ENCODE measurements at places on chromosomes 11 and 22.

- DNase-seq: no peak
These were observed 1.1 kb upstream of the DDX6 start for GRCh38 chr11:118791961-118792569.

DNA sequence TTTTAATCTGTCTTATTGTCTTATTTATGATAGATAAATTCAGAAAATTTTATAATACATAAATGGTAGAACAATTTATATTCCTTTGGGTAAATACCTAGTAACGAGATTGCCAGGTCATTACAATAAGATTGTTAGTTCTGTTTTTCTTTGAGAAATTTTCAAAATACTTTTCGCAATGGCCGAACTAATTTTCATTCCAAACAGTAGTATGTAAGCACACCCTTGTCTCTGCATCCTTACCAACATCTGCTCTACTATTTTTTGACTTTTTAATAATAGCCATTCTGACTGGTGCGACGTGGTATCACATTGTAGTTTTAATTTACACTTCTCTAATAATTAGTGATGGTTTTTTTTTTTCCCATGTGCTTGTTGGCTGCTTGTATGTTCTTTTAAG is 351.4 kb upstream of the LUZP2 start:
- DNase-seq: no peak

- no peak for DNase-seq
These were observed 532.8 kb downstream of the OPCML start for GRCh38 chr11:132999516-132999915.

GRCh38 chr22:34972191-34972897 is 93.6 kb upstream of the ISX start:
- no peak for DNase-seq

DNA sequence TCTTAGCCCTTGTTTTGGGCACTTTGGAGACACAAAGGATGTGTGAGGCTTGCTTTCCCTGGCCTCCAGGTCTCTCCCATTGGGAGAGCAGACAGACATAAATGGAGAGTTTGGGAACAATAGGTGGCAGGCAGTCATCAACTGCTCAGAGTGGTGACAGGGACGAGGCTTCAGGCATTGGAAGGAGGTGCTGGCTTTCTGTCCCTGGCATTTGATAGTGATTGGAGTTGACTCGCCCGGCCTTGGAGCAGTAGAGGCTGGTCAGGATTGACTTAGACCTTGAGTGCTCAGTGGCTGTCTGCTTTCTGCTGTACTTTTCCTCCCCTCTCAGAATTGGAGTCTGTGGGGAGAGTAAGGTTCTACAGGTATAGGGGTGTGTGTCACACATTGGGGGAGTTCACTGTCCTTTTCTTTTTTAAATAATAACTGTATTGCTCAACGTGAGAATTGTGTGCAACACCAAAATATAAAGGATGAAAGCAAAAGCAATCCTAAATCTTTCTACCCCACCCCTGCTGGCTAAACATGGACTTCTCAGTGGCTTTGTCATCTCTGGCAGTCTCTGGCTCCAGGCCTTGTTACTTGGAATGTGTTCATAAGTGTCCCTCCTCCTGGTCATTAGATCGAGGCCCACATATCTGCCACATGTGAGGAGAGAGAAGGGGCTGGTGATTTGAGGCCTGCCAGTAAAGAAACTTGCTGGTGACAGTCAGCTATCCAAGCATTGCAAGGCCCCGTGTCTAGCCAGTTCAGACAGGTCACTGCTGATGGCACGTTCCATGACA is 21.1 kb downstream of the SHISA8 start:
- DNase-seq: no peak

GRCh38 chr11:86933891-86934581 is 21.2 kb downstream of the FZD4 start:
- DNase-seq: no peak

DNA sequence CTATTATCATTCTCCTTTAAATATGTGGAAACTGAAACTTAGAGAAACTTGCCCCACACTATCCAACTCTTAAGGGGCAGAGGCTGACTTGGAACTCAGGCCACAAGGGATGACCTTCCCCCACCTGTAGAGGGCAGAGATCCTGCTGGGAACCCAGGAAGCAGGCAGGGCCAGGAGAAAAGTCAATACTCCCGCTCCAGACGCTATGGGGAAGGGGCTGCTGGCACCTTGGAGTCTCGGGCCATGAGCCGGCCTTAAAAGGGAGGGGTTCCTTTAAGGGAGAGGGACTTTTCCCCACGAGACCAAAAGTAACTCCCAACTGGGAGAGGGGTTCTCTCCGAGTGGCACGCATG is 620 bp upstream of the ANO5 start:
- no peak for DNase-seq

DNA sequence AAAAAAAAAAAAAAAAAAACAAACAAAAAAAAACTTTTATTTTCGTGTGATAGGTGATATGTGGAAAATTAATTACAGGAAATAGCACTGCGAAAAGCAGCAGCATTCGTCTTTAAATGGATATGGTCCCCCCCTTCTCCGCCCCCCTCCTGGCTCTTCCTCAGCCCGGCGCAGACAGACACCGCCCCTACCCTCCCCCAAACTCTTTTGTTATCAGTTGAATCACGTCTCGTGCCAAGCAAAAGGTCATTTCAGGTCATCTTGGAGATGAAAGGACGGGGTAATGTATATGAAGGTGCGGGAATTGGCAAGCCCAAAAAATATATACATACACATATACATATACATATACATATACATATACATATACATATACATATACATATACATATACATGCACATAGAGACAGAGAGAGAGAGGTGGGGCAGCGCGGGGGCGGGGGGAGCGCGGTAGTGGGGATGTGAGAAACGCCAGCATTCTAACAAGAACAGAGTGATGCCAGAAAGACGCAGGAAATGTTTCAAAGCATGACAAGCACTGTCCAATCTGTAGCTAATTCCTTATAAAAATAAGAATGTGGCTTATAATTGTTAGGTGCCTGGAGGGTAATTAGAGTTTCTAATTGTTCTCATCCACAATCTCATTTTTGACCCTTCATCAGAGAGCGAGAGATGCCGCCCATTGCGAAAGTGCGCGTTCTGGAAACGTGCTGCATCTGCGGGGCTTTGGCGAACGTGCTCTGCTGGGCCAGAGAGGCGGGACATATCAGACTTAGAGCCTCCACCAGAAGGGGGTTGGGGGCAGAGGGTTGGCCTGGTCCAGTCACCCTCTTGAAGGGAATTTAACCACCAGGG is 214.5 kb upstream of the UBASH3B start:
- DNase-seq: no peak

All from astrocyte of the spinal cord (primary cell).